Fibroblast of pulmonary artery (primary cell): ENCODE measurements at places on chromosomes 5 and 9.
A peak's percentile ranks its signal among the peaks of the same experiment; 100 is the strongest.

- no peak for DNase-seq
Observed at GRCh38 chr5:180400416-180400815, 47.3 kb upstream of the GFPT2 start.

GRCh38 chr5:151047814-151048425 is 27.5 kb downstream of the GPX3 start:
- DNase-seq, result no peak

GRCh38 chr9:127485995-127486394 is 34.7 kb downstream of the LRSAM1 start:
- DNase-seq, result no peak

- DNase-seq, result no peak
Observed at GRCh38 chr9:3036333-3036700, 192.4 kb upstream of the PUM3 start.

GRCh38 chr5:146219243-146219642 is 15.8 kb downstream of the RBM27 start:
- DNase-seq, result no peak

- no peak for DNase-seq
Observed at GRCh38 chr9:137945581-137945980, 68.0 kb downstream of the CACNA1B start.

- DNase-seq, result peak; percentile 61
Observed at GRCh38 chr5:65482296-65482735, 596 bp upstream of the ADAMTS6 start.

- DNase-seq, result no peak
Observed at GRCh38 chr9:114905170-114905940, 25.0 kb downstream of the TNFSF8 start.

DNA sequence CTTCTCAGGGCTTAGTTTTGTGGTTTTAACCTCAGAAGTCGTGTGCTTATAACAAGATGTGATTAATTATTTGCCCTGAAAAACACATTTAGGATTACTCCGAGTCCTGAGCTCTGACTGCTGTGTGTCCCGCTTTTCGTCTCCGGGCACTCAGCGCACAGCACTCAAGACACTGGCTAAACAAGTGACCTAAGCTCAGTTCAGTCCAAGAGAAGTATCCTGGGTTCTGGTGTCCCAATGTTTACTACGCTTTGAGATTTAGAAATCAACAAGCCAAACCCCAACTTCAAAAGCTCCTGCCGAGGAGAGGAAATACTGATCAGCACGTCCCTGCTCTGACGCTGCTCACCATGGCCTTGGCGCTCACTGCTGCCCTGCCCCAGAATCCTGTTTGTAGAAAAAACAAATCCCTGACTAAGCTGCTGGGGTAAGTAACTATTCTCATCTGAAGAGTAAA is 53.2 kb downstream of the IPPK start:
- no peak for DNase-seq

DNA sequence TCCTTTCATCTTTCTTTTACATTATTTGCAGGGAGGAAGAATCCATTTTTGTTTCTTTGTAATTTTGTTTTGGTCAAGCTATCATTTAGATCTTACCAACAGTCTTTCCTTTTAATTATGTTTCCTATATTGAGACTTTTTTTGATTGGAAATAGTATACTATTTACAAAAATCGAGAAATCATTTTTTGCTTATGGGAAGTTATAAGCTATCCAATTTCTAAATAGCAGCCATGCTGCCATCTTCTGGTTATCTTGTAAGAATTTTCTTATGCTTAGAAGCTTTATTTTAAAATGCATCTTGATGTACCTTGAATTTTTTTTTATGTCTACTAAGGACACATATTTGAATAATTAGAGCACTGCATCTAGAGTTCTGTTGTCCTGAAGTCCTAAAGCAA is 821.2 kb downstream of the PTPRD start:
- peak; percentile 16 for DNase-seq

- no peak for DNase-seq
Observed at GRCh38 chr5:112628214-112628980, 109.3 kb upstream of the APC start.

GRCh38 chr5:157232706-157233105 is 33.2 kb upstream of the CYFIP2 start:
- DNase-seq, result no peak

DNA sequence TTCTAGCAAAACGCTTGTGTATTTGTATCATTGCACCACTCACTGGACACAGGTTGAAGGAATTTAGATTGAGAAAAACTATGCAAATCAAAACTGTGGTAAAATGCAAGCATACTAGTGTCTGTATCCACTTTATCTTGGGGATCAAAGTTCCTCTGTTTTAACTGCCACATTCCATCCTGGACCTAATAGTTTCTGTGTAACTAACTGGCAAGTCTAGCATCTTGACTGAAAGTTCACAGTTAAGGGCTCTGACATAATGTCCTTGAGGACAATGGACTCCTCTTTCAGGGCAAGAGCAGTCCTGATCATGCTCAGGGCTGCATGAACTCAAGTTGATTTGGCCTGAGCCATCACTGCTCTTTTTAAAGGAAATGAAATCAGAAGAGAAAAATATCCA is 30.7 kb downstream of the NFIB start:
- DNase-seq, result no peak

DNA sequence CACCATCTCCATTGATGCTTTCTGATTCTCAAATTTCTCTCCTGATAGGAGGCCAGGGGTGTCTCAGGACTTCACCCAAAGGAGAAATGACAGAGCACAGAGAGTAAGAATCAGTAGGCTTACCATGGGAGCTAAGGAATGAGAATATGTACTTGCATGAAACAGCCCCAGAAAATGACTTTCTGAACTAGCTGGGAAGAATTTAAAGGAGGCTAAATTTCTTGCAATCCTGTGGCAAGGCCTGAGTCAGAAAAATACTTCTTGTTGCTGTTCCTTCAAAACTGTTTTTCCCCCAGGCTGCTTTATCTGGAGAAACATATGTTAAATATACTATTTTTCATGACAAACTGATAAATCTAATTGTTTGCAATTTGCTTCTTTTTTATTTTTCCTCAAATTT is 53.4 kb upstream of the FBXL7 start:
- peak; percentile 23 for DNase-seq

DNA sequence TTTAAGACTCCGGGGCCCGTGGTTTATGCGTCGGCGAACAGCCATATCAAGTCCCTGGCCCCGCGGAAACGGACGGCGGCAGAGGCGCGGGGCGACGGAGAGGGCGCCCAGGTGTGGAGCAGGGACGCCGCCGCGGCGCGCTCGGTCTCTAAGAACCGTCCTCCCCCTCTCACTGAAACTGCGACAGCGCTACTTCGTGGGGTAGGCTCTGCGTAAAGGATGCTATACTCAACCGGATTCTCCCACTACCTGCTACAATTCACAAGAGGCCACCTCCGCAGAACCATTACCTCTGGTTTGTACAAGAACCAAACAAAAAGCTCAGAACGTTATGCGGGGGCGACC is 404 bp downstream of the MRNIP start:
- DNase-seq, result peak; percentile 14

DNA sequence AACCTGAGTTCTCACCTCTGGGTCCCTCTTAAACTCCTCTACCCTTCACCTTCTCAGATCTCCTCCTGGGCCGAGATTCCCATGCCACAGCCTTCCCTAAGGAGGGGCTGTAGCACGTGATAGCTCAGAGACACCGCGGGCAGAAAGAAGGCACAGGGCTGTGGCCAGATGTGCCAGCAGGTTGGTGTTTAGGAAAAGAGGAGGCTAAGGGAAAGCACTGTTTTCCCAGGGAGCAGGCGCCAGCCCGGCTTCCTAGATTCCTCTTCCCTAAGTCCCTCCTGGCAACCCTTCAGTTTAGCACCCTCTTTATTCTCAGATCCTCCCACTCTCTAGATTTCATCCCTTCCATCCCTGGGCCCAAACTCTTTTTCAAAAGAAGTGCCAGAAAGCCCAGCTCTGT is 59.4 kb upstream of the CCNG1 start:
- DNase-seq, result no peak
